ENCODE measurements at places on chromosomes 1 and 21.

GRCh38 chr1:25107643-25108010 lies 124.7 kb downstream of the SYF2 start:
- DNase-seq, result no peak

DNA sequence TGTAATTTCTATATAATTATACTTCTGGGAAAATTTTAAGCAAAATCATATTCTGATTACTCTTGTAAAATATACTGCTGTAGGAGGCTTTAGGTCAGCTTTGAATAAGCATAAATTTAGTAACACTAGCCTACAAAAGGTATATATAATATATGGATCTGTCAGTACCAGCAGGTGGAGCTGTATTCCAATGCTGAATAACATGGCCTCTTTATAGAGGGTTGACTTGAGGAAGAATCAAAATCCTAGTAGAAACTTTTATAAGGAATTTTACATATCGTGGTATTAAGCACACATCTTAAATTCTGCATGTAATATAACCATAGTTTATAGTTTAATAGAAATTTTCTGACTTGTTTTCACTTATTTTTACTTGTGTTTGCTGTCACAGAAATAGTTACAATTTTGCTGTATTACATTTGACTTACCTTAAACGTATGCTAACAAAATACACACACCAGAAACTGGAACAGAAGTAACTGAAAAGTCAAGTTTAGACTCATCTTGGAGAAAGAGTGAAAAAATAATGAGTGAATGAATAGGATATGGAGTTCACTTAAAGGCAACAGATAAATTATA lies 79.3 kb downstream of the HMCN1 start:
- DNase-seq, result peak; percentile 37

DNA sequence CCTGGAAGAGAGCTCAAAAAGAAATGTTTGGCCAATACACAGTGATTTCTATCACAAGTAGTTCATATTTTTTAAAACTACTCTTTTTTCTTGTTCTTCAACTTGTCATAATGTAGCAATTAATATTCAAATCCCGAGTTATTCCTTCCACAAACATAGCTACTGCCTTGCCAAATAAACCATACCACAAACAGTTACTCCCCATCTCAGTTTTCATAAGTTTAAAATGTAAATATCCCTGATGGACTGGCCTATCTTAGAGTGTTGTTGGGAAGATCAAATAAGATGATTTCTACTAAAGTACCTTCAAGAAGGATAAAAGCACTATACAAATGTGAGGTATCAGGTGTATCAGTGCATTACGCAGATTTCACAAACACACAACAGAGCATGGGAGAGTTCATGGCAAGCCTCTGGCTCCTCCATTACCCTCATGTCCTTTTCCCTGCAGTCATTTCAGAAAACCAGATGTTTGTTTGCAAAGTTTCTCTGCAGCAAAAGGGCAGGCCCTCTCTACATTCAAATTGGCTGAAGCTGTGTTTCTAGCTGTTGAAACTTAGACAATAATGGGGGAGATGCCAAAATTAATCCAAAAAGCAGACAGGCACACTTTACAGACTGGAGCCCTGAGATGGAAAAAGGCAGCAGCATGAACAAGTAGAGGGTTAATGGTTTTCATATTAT lies 16.1 kb downstream of the WLS start:
- DNase-seq, result no peak

GRCh38 chr1:113608399-113608798 lies 150.9 kb downstream of the PHTF1 start:
- no peak for DNase-seq

GRCh38 chr1:184664042-184664660 lies 90.5 kb downstream of the EDEM3 start:
- peak; percentile 92 for DNase-seq

- DNase-seq, result peak; percentile 74
Measured at GRCh38 chr1:119968068-119968492, 71.8 kb upstream of the ADAM30 start.

DNA sequence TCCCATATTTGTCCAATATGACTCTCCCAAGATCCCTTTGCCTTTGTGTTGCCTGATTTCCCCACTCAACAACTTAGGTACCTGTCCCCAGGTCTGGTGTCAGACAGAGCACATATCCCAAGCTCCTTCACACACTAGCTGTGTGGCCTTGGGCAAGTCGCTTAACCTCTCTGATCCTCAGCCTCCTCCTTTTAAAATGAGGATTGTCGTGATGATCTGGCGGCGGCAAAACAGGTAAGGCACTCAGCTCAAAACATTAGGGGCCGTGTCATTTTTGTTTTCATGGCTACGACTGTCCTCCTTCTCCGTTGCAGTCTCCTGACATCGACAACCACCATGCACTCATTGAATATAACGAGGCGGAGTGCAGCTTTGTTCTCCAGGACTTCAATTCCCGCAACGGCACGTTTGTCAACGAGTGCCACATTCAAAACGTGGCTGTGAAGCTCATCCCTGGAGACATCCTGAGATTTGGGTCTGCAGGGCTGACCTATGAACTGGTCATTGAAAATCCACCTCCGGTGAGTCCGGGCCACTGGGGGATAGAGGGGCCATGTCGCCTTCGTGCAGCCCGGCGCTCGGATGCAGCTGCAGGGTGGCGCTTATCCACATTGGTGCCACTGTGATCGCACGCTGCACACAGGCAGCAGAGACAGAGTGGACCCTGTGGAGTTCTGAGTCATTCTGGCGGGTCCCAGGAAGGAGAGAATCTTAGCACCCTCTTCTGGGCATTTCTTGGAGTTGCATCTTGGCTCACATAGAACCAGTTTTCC lies 25.2 kb downstream of the FHAD1 start:
- DNase-seq, result peak; percentile 79

DNA sequence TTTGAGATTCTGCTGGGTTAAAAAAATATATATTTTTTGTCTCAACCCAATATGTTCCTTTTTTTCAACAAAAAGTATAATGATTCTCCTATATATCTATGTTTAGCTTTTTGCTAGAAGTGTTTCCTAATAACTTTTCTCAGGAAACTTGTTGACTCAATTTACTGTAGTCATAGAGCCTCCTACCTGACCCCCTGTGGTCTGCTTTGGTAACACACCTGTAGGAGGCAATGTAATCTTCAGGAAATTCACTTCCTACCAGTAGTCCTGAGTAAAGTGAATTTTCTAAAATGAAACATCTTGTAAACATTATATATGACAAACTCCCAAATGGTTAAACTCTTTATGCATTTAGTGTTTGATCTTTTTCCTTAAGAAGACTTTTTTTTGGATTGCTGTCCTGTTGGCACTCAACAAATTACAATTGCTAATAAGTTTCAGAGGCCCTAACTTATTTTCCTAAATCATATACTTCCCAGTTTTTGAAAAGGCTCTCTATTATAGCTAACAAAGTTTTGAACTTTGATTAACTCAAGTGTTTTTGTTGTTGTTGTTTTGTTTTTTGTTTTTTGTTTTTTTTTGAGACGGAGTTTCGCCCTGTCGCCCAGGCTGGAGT lies 118.3 kb downstream of the OLFML2B start:
- DNase-seq, result peak; percentile 40

All from HEK293T (cell line).